AG20443 (cell line): ENCODE measurements at places on chromosomes 12 and 14.

DNA sequence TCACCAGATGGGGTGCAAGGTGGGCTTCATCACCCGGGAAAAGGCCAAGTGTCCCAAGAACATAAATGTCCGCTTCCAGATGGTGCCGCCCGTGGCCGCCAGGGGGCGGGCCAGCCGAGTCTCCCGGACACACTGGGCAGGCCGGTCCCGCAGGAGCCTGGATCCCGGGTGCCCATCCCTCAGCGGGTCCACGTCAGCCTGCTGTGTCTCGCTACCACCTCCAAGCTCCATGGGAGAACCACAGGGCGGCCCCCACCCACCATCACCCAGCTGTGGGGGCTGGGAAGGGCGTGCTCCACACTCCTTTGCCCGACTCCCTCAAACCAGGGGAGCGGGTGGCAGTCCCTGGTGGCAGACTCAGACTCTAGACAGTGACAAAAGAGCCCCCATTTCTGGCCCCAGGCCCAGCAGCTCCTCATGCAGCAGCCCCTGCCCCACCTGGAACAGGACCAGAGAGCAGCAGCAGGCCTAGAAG, 22.0 kb upstream of the NUDT14 start:
- peak; percentile 92 for DNase-seq

DNA sequence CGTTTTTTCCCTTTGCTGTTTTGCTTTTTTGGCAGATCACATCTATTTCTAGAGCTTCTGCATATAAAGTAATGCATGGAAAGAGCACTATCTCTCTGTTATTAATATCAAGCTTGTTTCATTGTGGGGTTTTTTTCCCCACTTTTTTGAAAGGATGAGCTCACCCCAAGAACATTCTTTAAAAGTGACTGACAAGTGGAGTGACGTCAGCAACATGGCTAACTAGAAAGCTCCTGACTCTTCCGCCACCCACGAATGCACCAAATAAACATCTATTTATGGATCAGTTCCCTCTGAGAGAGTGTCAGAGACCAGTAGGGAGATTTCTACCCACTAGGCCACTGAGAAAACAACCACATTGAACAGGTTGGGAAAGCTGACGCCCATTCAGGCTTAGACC, 445.4 kb downstream of the GALC start:
- no peak for DNase-seq

DNA sequence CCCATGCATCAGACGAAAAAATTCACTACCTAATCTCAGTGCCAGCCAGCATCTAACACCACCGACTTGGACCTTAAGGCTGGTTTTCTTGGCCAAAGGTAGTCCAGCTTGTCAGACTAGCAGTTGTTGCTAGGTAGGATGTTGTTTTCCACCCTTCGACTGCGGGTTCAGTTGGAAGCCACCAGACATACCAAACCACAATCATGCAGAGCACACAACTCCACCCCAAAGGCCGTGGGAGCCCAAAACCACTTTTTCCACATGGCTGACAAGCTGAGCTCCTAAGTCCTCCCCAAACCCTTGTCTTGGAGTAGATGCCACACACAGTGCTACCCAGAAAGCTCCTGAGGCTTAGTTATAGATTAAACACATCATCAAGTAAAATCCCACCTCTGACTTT, 46.8 kb downstream of the LRIG3 start:
- DNase-seq = peak; percentile 44

GRCh38 chr14:31118892-31119291, 88.7 kb downstream of the HECTD1 start:
- peak; percentile 11 for DNase-seq

- no peak for DNase-seq
Measured at GRCh38 chr14:52738409-52738808, 8.4 kb downstream of the STYX start.

- peak; percentile 43 for DNase-seq
Measured at GRCh38 chr12:26630546-26631027, 202.4 kb downstream of the ITPR2 start.

- DNase-seq = no peak
Measured at GRCh38 chr14:88143810-88144209, 138.9 kb downstream of the GPR65 start.

DNA sequence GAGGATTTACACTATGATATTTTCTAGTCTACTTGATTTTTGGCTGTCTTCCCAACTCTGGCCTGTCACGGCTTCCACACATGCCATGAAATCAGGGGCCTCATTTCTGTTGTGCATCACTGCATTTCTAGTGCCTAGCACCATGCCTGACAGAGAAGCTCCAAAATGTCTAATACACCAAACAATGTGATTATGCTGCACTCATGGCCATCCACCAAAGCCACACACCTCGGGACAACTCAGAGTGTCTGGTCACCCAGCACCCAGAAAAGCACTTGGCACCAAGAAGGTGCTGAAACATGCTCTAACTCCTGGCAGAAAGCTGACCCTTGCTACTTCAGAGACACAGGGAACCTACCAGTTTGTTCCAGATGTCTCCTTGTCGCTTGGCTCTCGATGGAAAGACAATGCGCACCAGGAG, 11.3 kb downstream of the GCN1 start:
- DNase-seq = no peak

DNA sequence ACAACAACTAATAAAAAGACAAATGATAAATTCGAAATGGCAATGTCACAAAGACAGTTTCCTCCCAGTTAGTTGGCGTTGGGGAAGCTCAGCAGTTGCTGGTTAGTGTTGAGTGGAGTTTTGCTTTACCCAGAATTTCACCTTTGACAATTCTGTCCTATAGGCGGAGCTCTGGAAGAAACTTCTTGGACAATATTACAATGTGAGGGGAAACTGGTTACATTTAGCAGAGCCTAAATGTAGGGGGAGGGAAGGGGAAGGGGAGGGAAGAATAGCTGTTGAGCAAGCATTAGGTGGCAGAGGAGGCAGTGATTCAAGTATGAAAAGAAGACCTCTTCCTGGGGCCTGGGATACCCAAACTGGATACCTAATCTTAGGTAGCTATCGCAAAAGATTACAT, 51.4 kb downstream of the BDKRB1 start:
- DNase-seq = no peak

DNA sequence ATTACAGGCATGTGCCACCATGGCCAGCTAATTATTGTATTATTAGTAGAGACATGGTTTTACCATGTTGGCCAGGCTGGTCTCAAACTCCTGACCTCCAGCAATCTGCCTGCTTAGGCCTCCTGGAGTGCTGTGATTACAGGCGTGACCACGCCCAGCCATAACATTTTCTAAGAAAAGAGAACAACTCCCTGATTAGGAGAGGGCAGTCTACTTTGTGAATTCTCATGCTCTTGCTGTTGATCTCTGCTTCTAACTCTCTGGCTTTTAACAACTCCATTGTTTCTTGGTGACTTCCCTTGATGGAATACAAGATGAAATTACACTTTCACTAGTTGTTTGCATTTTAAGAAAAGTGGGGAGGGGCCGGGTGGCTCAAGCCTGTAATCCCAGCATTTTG, 33.6 kb downstream of the SSH1 start:
- DNase-seq = no peak

DNA sequence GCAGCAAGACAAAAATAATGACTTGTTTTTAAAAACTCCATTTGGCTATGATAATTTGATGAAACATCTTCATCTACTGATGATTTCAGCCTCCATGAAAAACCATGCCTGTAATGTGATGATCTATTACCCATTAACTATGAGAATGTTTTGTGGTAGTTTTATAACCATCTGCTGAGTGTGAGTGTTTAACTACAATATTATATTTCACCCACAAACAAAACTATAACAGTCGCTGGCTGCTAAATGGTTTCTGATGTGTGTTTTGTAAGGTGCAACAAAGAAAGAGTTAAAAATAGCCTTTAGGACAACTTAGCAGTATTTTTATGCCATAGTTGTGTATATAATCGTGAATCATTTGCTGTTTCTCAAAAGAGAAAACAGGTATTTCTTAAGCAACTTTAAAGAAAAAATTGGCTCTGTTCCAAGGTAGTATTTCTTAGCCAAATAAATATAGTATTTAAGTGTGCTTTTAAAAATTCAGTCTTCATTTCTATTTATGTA, 4.9 kb downstream of the PTHLH start:
- no peak for DNase-seq

DNA sequence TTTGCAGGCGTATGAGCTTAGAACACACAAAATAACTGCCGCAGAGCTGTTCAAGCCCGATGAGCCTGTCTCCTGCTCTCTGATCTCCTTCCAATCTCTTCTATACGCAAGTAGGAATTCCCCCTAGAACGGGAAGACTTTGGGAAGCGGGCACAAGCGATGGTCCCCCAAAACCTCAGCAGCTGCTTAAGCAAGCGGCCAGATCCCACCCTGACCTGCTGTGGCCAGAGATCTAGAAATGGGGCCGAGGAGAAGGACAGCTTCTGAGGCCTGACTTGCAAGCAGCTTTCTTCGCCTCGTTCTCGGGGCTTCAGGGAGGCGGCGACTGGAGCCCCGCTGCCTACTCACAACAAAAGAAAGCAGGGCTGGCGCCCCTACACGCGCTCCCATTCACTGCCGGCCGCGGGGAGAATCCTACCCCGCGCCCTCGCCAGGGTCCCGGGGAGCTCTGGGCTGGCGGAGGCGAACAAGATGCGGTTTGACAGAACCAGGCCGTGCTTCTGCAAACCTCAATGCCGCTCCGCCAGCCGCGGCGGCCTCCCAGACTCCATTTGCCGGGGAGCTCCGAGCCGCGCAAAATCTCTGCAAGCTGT, 922 bp downstream of the TBX5 start:
- no peak for DNase-seq

DNA sequence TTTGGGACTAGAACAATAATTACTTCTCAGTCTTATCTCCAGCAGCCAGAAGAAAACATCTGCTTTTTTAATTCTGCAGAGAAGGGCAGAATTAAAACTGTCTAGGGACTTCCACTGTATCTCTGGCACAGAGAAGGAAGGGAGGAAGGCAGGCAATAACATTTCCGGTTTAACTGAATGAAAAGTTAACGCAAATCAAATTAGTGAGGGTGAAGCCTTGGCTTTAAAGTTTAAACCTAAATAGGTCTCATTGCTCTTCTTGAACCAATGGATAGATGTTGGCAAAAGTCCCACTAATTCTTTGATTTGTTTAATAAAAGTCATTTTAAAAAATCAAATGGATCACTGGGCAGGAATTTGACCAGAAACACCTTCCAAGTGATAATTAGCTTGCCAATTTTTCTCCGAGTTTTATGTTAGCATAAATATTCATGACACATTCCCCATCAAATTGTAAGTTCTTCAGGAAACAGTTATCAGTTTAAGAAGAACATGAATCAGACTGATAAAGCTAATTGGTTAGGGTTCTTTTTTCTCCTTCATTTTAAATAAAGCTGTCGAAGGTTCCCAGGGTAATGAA, 181.9 kb downstream of the SLC15A5 start:
- no peak for DNase-seq

DNA sequence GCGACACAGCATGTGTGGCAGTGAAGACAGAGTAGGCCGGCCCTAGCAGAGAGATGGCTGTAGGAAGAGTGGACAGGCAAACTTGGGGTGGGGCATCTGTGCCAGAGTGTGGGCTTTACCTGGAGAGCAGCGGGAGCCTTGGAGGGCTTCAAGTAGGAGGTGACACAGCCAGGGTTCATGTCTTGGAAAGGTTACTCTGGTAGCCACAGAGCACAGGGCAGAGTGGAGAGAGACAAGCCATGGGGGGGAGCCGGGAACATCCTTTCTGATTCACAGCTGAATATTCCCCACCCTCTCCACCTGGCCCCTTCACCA, 53.5 kb upstream of the DIO3 start:
- DNase-seq = no peak

DNA sequence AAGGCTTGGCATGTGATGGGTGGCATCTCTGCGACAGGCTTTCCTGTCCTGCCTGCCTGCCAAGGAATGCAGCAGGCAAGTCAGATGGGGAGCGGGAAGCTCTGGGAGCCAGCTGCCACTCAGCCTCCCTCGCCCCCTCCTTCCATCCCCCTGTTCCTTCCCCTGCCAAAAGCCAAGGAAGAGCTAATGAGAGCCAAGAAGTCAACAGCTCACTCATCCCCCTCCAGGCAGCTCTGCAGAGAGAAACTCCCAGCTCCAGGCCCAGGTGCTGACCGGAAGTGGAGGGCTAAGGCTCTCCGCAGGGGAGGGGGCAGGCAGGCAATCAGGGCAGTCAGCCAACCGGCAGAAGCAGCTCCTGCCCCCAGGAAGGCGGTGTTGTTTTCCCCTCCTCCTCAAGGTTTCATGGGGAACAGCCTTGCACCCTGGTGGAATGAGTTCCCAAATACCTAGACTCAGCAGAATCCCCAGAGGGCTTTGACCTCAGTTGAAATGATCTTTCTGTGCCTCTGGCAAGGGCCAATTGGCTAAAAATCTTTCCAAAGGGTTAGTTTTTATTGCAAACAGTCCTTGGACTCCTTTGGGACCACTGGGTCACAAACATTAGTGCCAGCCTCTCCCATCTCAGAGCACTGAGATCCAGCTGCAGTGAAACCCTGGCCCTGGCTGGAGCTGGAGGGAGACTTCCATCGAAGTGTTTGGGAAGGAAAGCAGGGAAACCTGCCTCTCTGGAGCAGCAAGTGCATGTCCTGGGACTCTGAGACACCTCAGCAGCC, 349.1 kb downstream of the DPF3 start:
- no peak for DNase-seq

- DNase-seq = no peak
Measured at GRCh38 chr12:46395388-46395787, 22.8 kb upstream of the SLC38A2 start.

GRCh38 chr12:124949066-124949465, 34.6 kb upstream of the UBC start:
- no peak for DNase-seq

GRCh38 chr14:64303471-64303917, 9.3 kb upstream of the ESR2 start:
- DNase-seq = peak; percentile 70

- DNase-seq = peak; percentile 72
Measured at GRCh38 chr14:24013654-24014514, 25.2 kb downstream of the DHRS4L2 start.

- DNase-seq = no peak
Measured at GRCh38 chr14:37403626-37404025, 191.4 kb downstream of the FOXA1 start.

DNA sequence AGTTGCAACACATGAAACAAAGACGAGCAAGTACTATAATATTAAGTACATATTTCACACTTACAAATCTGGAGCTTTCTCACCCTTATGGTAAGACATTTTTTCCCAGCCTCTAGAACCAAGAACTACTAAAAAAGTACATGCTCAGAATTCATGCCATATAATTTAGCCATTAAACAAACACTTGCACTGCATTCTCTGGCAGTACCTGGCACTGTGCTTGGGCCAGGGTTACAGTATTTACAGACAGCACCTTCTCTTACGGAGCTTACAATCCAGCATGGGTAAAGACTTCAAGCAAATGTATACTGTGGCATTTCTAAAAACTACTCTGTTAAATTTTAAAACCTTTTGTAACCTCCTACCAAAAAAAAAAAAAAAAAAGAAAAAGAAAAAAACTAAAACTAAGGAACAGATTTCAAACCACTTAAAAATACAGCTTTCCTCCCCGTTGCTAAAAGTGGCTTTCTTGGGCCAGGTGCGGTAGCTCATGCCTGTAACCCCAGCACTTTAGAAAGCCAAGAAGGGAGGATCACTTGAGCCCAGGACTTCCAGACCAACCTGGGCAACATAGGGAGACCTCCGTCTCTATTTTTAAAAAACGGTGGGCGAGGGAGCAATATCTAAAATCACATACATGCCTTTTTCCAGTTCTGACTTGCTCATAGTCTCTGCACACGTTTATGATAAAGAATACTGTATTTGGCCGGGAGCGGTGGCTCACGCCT, 956 bp downstream of the GNPTAB start:
- no peak for DNase-seq

- DNase-seq = no peak
Measured at GRCh38 chr12:7637615-7638014, 28.1 kb downstream of the APOBEC1 start.

GRCh38 chr14:36857136-36857535, 195.5 kb downstream of the PAX9 start:
- DNase-seq = no peak

GRCh38 chr12:47023953-47024352, 55.5 kb upstream of the PCED1B start:
- no peak for DNase-seq
